NCI-H1694 (cell line): ENCODE measurements at places on chromosomes 12 and 14.

- DNase-seq, result no peak
Measured at GRCh38 chr14:40629144-40629543, 977.5 kb upstream of the LRFN5 start.

DNA sequence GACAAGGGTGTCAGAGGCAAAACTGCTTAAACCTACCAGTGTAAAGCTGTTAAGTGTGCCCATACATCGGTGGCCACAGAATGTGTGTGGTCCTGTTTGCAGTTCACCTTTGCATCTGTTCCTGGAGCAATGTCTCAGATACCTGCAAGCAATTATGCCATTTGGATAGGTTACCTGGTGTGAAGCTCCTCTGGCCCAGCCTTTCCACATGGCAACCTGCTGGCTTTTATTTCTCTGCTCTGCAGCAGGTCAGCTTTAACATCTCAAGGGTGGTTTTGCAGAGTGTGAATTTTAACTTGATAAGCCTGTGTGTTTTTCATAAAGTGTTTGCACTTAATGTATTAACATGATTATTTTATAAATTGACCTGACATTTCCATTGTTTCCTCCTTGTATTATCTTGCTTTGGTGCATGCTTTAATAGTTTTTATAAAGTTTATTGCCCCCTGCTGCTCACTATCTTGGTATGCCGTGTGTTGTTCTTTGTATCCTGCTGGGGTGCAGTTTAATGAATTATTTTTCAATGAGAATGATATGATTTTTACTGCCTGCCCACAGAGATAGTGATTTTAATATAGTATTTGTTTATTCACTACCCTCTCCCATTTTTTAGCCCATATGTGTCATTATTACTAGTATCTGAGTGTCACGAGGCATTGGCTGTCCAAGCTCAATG lies 403.8 kb downstream of the NPAS3 start:
- no peak for DNase-seq

DNA sequence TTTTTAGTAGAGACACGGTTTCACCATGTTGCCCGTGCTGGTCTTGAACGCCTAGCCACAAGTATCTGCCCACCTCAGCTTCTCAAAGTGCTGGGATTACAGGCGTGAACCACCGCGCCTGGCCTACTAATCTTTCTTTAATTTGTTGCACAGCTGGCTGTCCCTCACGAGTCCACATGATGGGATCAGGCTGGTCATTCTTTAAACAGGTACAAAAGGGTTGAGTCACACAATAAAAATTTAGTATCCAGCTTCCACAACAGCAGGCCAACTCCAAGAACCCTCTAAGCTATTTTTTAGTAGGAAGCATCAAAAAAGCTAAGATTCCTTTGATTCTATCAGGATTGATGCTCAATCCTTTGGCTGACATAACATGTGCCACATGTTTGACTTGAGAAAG lies 17.8 kb downstream of the SINHCAF start:
- DNase-seq, result no peak

DNA sequence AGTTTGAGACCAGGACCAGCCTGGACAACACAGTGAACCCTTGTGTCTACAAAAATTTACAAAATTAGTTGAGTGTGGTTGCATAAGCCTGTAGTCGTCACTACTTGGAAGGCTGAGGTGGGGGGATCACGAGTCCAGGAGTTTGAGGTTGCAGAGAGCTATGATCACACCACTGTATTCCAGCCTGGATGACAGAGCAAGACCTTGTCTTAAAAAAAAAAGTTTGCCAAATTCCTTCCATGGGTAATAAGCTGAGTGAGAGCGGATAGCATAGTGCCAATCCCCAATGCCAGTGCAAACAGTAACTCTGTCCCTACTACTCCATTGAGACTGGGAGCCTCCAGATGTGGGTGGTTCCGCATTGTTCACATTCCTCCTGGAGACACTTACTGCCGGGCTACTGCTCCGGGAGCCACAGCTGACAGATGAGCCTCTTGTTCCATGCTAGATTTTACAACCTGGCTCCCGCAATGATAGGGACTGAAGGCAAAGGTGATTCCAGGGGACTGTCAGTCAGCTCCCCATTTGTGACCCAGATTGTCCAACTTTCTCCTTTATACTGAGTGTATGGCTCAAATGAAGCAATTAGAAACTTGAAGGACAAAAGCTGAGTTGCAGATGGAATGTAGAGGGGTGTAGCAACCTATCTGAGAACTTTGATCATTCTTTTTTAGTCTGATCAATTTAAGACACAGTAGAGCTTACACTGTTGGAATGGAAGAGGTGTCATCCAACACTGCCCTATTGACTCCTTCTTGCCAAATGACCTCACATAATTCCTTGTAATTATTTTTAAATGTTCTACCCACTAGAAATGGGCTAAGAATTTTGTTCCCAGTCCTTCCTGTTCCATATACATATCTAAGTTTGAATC lies 13.4 kb upstream of the FRMD6 start:
- DNase-seq, result no peak

DNA sequence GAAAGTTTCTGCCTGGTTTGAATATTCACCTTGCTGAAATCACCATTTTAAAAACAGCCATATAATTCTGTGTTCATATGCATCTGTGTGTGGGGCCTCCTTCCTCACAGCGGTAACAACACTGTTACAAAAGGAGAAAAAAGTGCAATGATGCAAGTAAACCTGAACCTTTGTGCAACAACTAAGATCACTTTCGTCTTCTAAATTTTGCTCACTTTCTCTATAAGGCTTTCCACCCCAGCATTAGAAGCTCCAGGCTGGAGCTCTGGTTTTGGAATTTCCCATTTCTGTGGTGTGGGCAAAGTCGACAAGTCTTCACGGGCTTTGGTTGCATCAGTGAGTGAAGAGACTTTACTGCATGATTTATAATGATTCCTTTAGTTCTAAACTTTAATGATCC lies 18.4 kb downstream of the FGD6 start:
- DNase-seq, result no peak

DNA sequence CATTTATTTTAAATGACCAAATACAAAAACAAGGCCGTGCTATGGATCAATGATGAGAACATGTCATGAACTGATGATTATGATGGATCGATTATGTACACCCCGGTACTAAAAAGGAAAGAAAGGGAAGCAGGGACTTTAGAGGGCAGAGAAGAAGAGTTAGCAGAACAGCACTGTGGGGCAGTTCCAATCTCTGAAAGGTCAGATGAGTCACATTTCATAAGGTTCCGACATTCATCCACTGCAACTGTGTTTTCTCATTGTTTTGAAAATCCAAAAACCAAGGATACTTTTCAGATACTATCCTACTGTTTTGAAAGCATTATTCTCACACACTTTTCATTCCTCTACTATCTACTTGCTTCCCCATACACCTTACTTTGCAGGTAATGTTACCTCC lies 169.3 kb downstream of the STXBP6 start:
- no peak for DNase-seq

- DNase-seq, result no peak
Measured at GRCh38 chr14:99749763-99750715, 43.2 kb upstream of the EML1 start.

DNA sequence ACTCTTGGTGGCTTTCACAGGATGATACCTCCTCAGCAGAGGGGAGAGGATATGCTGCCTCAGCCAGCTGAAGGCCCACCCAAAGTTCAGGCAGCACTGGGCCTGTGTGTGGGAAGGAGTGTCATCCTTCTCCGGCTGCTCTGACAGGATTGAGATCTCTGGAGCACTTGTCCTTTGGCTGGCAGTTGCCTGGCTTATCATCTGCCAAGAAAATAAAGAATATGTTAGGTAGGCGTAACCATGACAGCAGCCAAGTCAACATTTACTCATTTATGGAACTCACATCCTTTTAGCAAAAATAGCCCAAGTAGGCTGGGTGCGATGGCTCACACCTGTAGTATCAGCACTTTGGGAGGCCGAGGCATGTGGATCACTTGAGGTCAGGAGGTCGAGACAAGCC lies 68.5 kb downstream of the PPFIBP1 start:
- DNase-seq, result no peak

- no peak for DNase-seq
Measured at GRCh38 chr12:93379326-93379980, 1.7 kb downstream of the NUDT4 start.

DNA sequence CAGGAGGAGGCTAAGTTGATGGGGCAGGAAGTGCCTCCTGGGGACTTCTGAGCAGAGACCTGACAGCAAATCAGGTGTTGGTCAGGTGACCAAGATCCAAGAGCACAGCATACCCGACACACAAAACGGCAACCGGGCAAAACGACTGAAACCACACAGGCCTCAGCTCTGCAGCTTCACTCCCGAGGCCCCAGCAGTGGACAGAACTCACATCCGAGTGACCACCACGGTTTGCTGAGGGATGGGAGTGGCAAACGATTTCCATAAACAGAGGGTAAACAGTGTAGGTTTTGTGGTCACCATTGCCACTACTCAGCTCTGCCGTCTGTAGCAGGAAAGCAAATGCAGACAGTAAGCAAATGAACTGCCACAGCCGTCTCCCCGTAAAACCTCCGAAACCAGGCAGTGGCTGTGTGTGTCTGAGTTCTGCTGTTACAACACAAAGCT lies 14.4 kb downstream of the CHFR start:
- no peak for DNase-seq
